ENCODE measurements at places on chromosomes 12 and 14.

- DNase-seq: no peak
Observed at GRCh38 chr12:39081910-39082309, 176.5 kb upstream of the CPNE8 start.

- no peak for DNase-seq
Observed at GRCh38 chr14:56715938-56716337, 94.3 kb downstream of the OTX2 start.

DNA sequence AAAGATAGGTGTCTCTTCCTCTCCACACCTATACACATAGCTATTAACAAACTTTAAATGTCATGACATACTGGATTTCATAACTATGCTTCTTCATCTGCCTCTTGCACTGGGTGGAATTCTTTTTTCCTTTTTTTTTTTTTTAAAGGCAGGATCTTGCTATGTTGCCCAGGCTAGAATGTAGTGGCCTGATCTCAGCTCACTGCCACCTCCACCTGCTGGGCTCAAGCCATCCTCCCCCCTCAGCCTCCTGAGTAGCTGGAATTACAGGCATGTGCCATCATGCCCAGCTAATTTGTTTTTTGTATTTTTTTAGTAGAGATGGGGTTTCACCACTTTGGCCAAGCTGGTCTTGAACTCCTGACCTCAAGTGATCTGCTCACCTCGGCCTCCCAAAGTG lies 4.8 kb downstream of the MRPL51 start:
- DNase-seq: no peak

- no peak for DNase-seq
Observed at GRCh38 chr14:97022741-97023140, 225.6 kb downstream of the VRK1 start.

DNA sequence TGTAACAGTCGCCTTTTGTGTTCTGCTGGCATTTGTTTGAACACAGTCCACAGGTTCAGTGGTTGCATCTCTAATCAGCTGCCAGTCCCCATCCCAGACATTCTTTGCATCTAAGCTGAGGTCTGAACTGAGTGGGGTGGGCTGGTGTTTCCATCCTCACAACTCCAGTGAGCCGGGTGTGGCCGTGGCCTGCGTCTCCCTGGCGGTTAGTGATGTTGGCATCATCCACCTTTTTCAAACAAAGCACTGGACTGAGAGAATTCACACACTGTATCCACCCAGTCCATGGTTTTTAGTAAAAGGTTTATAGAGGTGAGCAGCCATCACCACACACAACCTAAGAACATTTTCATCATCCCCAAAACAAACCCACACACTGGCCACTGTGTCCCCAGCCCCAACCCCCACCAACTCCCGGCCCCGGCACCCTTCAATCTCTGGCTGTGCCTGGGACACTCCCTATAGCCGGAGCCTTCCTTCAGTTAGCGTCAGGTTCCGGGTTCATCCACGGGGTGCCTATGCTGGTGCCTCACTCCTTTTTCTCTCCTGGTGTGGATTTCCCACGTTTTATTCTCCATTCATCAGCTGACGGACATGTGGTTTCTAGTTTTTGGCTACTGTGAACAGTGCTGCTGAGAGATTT lies 6.5 kb downstream of the DDX51 start:
- DNase-seq: no peak
